H54 (cell line): ENCODE measurements at places on chromosomes 5 and 9.

- DNase-seq, result no peak
Measured at GRCh38 chr5:124856726-124857125, 110.3 kb upstream of the ZNF608 start.

- no peak for DNase-seq
Measured at GRCh38 chr9:114395334-114395617, 7.5 kb upstream of the AKNA start.

- DNase-seq, result peak; percentile 98
Measured at GRCh38 chr9:136354592-136355085, 8.9 kb downstream of the DNLZ start.

- peak; percentile 42 for DNase-seq
Measured at GRCh38 chr5:56259002-56259511, 25.9 kb upstream of the ANKRD55 start.

GRCh38 chr9:135370411-135371375 lies 108.9 kb upstream of the PPP1R26 start:
- DNase-seq, result no peak

- no peak for DNase-seq
Measured at GRCh38 chr5:174527916-174528540, 196.4 kb upstream of the MSX2 start.

DNA sequence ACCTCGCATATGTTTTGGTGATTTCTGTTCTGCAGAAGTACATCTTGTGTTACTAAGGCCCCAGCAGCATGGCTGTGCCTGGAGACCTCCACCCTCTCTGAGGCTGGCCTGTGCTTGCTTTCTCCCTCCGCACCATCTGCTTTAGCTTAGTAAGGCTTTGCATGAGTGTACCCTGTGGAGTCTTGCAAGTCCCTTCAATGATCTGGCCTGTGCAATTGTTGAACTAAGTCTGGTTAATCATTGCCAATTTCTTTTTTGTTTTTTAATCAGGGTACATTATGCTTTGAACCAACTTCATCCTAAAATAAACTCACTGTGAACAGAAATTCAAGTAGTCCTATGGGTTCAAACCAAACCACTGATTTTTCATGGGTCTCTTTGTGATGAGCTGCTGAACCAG lies 32.3 kb downstream of the ACOT12 start:
- no peak for DNase-seq

- DNase-seq, result no peak
Measured at GRCh38 chr5:173913686-173914321, 25.7 kb downstream of the CPEB4 start.

GRCh38 chr9:134936346-134937163 lies 18.8 kb upstream of the FCN1 start:
- no peak for DNase-seq

- DNase-seq, result peak; percentile 51
Measured at GRCh38 chr5:32489791-32490562, 45.4 kb upstream of the ZFR start.

- no peak for DNase-seq
Measured at GRCh38 chr9:112175796-112176315, 759 bp upstream of the SUSD1 start.

GRCh38 chr9:114051281-114051680 lies 26.8 kb downstream of the AMBP start:
- DNase-seq, result no peak

GRCh38 chr9:132012704-132013357 lies 66.8 kb downstream of the MED27 start:
- no peak for DNase-seq

DNA sequence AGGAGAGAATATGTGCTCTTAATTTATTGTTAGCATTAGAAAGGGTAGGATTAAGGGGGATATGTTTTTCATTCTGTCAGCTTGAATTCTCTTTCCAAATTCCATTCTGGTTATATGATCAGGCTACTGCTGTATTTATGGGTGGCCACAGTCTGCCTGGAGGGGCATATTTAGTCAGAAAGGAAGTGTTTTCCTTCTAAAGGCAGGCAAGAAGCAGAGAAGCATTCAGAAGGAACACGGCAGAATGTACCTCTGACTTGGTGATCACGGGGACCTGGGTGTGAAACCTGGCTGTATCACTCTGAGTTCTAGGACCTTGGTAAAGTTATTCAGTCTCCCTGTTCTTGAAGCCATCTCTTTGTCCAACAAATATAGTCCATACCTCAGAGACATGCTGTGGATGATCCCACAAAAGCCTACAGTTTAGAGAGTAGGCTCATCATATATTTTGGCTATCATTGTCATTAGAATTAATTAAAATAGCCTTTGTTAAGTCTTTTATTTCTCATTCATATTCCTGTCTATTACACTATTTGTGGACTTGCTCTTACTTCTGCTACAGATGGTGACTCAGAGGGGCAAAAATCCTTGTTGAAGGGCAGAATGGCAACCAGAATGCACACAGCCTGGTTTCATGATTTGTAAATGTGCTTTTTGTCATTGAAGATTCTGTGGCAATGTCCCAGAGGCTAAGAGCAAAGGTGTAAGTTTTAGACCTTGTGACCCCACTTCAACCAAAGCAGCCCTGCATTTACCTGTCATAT lies 2.7 kb downstream of the TNC start:
- peak; percentile 25 for DNase-seq

DNA sequence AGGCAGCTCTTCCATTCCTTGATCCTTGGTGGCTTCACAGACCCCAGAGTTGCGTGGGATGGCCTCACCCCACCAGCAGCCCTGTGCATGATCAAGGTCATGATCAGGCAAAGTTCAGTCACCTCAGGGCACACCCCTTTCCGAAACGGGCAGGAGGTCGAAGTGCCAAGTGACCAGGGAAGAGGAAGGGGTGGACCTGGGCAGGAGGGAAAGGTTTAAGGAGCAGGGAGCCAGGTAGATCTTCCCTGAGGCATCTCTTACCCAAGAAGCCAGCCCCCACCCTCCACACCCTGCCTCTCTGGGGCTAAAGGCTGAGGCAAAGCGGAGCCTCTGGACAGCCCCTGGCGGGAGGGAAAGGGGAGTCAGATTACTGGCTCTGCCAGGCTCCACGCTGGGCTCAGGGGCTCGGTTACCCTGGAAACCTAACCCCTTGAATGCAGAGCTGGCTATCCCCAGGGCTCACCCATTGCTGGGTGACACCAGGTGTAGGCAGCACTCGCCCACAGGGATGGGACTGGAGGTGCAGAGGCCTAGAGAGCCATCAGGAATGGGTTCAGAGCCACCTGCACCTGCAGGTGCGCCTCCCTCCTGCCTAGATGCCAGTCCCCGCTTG lies 3.6 kb downstream of the MGAT4B start:
- DNase-seq, result no peak
